ENCODE measurements at places on chromosomes 2 and 18. TPM values are rescaled to one million over a fixed set of nuclear protein-coding genes. Genes with fewer than 3 reads are reported as not detected.

STARD6 gene
- not detected for polyA plus RNA-seq

SERPINB4 gene
- polyA plus RNA-seq, result 19.3 TPM

CHST9 gene
- polyA plus RNA-seq, result 0.27 TPM

COL6A3 gene
- polyA plus RNA-seq, result 10.3 TPM

PTPRN gene
- polyA plus RNA-seq, result 0.02 TPM

CAMKMT gene
- 5.2 TPM for polyA plus RNA-seq

TMEM169 gene
- polyA plus RNA-seq, result 0.07 TPM

AGXT gene
- not detected for polyA plus RNA-seq

CHRNG gene
- not detected for polyA plus RNA-seq

TMEM37 gene
- 4.0 TPM for polyA plus RNA-seq

CPO gene
- polyA plus RNA-seq, result 0.15 TPM

TRAPPC12 gene
- polyA plus RNA-seq, result 64.2 TPM

CNGA3 gene
- 0.05 TPM for polyA plus RNA-seq

IWS1 gene
- 19.7 TPM for polyA plus RNA-seq

HDLBP gene
- polyA plus RNA-seq, result 158 TPM

SOX11 gene
- not detected for polyA plus RNA-seq

LHCGR gene
- polyA plus RNA-seq, result 1.1 TPM

GYPC gene
- 25.0 TPM for polyA plus RNA-seq

DSC3 gene
- polyA plus RNA-seq, result 41.7 TPM

TMEM18 gene
- 21.6 TPM for polyA plus RNA-seq

DYSF gene
- 2.6 TPM for polyA plus RNA-seq

HSBP1L1 gene
- polyA plus RNA-seq, result 96.9 TPM

NCKAP1 gene
- polyA plus RNA-seq, result 46.7 TPM

DSG4 gene
- polyA plus RNA-seq, result not detected

TM4SF20 gene
- 0.04 TPM for polyA plus RNA-seq

ABHD1 gene
- 0.31 TPM for polyA plus RNA-seq

CD226 gene
- polyA plus RNA-seq, result 0.10 TPM

KIF5C gene
- 0.16 TPM for polyA plus RNA-seq

MARCHF4 gene
- not detected for polyA plus RNA-seq

Data from esophagus (tissue), 2 donors.